ENCODE measurements at places on chromosomes 3 and 15.

- no peak for DNase-seq
These were observed 44.2 kb downstream of the APBA2 start for GRCh38 chr15:28930011-28930410.

- DNase-seq: no peak
These were observed 101.6 kb downstream of the MYLK start for GRCh38 chr3:123782488-123782887.

DNA sequence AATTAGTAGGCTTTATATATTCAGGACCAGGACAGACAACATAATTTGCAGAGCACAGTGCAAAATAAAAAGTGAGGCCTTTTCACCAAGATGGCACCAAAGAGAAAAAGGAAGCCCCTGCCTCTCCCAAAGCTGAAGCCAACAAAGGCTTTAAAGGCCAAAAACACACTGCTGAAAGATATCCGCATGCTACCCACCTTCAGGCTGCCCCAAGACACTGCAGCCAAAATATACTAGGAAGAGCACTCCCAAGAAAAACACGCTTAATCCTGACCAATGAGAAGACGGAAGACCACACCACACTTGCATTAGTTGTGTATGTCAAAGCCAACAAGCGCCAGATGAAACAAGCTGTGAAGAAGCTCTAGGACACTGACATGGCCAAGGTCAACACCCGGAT, 38.0 kb downstream of the PIK3CB start:
- DNase-seq: no peak

DNA sequence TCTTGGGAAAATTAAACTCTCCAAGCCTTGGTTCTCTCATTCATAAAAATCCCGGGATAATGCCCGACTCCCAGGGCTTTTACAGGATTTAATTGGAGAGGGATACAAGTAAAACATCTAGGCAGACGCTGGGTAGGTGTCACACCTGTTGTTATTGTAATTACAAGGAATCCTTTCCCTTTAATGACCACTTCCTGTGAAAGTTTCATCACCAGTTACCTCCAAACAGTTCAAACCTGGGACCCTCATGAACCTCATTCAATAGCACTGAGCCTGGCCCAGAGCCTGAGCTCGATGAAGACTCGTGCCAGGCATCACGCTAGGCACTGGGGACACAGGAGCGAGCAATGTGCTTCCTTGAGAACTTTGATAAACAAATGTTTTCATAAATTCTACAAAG, 2.1 kb upstream of the RYK start:
- DNase-seq: no peak

- no peak for DNase-seq
These were observed 197.0 kb upstream of the ZPLD1 start for GRCh38 chr3:102237838-102238237.

GRCh38 chr3:99607151-99607550, 31.2 kb upstream of the COL8A1 start:
- no peak for DNase-seq

DNA sequence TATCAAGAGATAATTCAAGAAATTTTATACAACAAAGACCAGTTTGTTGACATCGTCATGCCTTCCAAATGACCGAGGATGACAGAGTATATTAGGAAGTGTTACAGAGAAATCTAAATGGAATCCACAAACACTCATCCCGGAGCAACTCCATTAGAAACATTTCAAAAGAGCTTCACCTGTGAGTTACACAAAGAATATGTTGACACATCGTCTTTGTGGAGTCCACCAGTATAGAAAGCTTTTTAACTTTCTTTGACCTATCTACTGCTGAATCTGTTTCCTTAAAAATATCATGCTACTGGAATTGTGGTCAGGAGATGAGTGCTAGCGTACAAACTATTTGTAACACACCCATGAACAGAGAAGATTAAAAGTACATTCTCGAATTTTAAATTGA, 130.4 kb downstream of the SUCLG2 start:
- no peak for DNase-seq

GRCh38 chr3:139455206-139455605, 21.1 kb downstream of the RBP2 start:
- DNase-seq: no peak

- no peak for DNase-seq
These were observed 24.6 kb downstream of the CDIN1 start for GRCh38 chr15:36603987-36604386.

GRCh38 chr15:82621970-82622369, 25.2 kb downstream of the CPEB1 start:
- DNase-seq: no peak

DNA sequence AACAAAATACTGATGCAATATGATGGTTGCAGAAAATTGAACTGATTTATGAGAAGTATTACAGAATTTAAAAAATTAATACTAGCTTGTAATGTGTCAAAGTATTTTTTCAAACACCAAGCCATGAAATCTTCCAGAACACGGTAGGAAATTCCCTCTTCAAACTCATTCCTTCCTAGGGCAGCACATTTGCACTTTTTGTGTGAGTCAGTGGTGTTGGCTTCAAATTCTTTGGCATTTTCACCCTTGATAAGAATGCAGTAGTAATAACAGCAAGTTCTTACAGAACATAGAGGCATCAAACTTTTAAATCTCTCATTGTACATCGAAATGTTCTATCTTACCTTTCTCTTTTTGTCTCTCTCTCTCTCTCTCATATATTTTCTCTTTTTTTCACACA, 191.8 kb downstream of the CGGBP1 start:
- DNase-seq: no peak

DNA sequence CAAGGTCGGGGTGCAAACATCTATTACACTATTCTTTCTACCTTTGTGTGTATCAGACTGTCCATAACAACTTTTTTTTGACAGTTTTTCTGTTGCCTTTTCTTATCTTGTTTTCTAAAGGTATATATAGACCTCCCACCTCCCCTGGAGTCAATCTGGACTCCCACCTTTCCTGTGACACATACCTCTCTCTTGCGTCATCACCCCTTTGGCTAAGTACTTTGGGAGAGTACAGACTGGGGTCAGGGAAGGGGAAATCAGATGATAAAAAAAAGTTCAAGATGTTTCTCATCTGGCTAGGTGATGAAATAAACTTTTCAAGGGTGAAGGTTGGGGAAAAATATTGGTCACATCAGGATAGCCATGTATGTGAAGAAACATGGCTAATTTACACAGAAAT, 17.2 kb downstream of the TSPAN3 start:
- no peak for DNase-seq

GRCh38 chr3:97815149-97815917, 6.5 kb upstream of the CRYBG3 start:
- DNase-seq: no peak

- DNase-seq: no peak
These were observed 271.4 kb upstream of the PPP2R3A start for GRCh38 chr3:135694142-135694541.

GRCh38 chr15:63380808-63381282, 801 bp downstream of the CA12 start:
- DNase-seq: no peak

- DNase-seq: no peak
These were observed 323.1 kb upstream of the GPR149 start for GRCh38 chr3:154753101-154753500.

- DNase-seq: no peak
These were observed 28.4 kb downstream of the PDE8A start for GRCh38 chr15:85010071-85010385.

DNA sequence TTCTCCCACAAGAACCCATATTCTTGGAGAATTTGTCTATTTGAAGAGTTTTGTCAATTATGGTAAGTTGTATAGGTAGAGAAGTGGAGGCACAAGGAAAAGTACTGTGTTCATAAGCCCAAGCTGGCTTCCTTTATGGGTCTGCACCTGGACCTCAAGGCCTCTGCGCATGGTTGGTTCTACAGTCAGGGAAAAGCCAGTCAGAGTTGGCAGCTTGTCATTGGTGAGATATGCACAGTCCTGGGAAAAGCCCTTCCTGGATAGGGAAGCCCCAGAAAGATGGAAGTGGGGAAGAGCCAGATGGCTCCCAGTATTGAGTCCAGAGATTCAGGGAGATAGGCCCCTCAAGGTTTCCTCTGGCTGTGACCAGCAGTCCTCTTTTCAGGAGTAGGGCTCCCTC, 15.8 kb downstream of the BOC start:
- no peak for DNase-seq

DNA sequence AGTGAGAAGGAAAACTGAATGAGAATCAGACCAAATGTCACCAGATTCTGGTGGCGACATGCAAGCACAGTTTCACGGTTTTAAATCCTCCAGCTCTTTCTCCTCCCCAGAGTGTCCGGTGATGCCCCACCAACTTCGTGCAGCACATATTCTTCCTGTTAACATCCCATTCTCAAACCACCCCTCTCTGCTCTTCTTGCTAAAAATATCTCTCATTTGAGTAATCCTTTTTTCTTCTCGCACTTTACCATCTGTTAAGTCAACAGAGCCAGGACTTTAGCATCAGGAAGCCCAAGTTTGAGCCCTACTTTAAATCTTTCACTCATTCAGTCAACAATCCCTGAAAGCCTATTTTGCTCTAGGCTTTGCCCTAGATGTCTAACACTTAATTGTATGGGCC, 68.2 kb upstream of the VGLL4 start:
- no peak for DNase-seq

- DNase-seq: no peak
These were observed 8.4 kb downstream of the SNAP23 start for GRCh38 chr15:42503825-42504224.

GRCh38 chr3:129358772-129359371, 69.6 kb downstream of the EFCAB12 start:
- no peak for DNase-seq

DNA sequence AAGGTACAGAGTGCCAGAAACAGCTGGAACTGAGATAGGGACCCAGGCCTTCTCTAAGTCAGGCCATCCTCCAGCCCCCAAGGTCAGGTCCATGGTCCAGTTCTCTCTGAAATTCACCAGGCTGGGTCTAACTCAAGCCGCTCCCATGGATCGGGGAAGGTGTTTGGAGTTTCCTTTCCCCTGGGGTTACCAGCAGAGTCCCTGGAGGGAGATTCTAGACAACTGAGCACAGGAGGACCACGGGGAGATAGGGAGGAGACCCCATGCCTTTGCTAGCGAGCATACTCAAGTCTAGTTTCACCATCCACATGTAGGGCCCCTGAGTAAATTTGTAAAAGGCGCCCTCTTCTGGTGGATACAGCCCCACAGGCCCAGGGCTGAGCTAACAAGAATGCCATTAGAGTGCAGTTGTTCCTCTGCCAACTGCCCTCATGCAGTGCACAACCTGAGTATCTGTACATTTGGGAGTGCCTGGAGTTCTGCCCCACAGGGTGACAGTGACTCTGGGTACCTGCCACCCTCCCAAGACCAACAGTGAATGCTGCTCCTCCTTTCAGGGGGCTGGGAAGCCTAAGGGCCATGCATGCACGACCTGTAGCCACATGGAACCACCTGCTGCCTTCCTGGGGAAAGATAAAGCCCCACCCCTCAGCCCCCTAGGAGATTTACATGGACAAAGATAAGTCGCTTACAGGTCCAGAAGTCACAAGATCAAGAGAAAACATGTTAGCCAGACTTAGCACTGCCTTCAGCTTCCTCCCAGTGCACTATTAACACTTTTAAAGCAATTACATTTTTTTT, 89.0 kb downstream of the IQSEC1 start:
- DNase-seq: no peak

- no peak for DNase-seq
These were observed 18.0 kb downstream of the NIT2 start for GRCh38 chr3:100352296-100353231.

GRCh38 chr3:27914199-27914598, 192.1 kb upstream of the EOMES start:
- DNase-seq: no peak

- DNase-seq: no peak
These were observed 54.5 kb downstream of the TMEM41A start for GRCh38 chr3:185444329-185444728.

- no peak for DNase-seq
These were observed 193.3 kb downstream of the ADAMTS9 start for GRCh38 chr3:64494526-64494925.

GRCh38 chr3:4245671-4246070, 57.5 kb upstream of the SETMAR start:
- no peak for DNase-seq

DNA sequence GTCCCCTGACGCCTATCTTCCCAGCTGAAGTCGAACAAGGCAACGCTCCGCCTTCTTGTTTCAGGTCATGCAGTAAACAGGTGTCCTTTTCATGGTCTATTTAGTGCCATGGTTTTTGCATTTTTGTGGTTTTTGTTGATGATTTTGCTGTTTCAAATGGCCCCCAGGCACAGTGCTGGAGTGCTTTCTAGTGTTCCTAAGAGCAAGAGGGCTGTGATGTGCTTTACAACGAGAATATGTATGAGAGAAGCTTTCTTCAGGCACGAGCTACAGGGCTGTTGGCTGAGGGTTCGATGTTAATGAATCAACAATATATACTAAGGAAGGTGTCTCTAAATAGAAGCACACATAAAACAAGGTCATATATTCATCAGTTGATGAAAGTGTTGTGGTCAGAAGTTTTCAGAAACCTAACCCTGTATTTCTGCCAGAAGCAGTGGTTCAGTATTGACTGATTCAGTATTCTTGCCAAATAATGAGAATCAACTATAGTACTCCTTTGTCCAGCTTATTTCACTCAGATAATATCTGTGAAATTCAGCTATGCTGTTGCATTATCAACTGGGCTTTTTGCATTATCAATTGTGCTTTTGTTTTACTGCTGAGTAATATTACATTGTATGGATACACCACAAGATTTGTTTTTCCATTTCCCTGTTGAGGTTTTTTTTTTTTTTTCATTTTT, 18.5 kb downstream of the LIMD1 start:
- no peak for DNase-seq

DNA sequence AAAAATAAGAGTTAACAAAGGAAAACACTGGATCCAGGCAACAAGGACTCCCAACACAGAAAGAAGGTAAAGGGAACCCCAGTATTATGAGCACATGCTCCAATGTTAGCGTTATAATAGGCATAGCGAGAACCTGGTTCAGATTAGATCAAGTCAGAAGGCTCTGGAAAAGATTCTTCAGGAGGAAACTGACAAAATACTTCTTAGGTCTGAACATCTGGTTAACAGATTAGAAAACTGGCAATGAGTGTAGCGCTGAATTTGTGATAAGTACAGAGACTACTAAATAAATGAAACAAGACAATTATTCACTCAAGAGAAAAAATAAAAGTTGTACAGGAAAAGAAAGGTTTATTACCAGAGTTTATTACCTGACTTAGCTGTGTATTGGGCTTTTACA, 146.1 kb downstream of the DPH6 start:
- DNase-seq: no peak

DNA sequence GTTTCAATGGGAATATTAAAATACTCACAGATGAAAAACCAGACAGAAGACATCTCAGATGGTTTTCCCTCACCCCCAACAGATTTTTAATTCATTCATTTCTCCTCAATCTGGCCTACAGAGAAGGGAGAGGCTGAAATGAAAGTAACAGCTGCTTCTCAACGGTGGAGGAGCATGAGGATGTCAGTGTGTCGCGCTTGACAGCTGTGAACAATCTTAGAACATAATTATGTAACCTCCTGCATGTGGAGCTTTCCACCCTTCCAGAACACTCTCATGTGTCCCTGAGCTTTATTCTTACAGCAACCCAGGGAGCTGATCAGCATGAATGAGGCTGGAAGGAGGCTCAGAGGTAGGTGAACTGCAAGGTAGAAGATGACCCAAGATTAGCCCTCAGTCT, 52.7 kb downstream of the MB21D2 start:
- no peak for DNase-seq

GRCh38 chr15:96183867-96184266, 146.6 kb upstream of the NR2F2 start:
- DNase-seq: no peak

All from vagina (tissue), 2 donors.